ENCODE measurements at places on chromosomes 16 and 17. TPM values are rescaled to one million over a fixed set of nuclear protein-coding genes. Genes with fewer than 3 reads are reported as not detected.

- DNase-seq: no peak
These were observed 2.1 kb downstream of the FMNL1 start for GRCh38 chr17:45223539-45224528.

DNA sequence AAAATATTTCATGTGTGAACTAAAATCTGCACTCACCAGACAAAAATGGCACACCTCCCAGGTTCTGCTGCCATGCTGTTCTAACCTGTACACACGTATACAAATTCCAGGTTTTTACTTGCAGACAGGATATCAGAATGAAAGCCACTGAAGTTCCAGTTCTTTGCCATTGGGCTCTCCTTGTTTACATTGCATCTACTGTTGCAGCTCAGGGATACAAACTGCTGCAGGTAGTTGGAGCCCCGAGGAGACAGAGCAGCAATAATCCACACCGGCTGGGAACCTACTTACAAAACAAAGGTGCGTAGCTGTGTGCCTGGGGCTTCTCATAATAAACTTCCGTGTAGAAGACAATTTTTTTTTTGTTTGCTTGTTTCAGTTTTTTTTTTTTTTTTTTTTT lies 59.6 kb downstream of the HAPSTR1 start:
- no peak for DNase-seq

The GPS1 gene
- polyA plus RNA-seq: 84.4 TPM

- no peak for DNase-seq
These were observed 109.6 kb downstream of the ENGASE start for GRCh38 chr17:79184219-79184618.

DNA sequence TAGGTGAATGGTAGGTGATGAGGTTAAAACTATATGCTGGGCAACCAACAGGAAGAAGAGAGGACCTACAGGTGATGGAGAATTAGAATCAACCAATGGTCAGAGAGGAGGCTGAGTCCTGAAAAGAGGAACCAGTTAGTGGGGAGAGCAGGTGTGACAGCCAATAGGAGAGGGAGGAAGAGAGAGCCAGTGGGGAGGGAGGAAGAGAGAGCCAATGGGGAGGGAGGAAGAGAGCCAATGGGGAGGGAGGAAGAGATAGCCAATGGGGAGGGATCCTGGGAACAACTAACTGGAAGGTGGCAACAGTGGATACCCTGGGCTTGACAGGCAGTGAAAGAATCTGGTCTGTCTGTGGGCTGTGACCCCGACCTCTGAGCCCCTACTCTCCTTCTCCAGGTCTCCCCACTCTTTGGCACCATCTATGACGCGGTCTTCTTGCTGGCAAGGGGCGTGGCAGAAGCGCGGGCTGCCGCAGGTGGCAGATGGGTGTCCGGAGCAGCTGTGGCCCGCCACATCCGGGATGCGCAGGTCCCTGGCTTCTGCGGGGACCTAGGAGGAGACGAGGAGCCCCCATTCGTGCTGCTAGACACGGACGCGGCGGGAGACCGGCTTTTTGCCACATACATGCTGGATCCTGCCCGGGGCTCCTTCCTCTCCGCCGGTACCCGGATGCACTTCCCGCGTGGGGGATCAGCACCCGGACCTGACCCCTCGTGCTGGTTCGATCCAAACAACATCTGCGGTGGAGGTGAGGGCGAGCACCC lies 3.7 kb downstream of the GUCY2D start:
- no peak for DNase-seq
